ENCODE measurements at places on chromosomes 13 and 19.

DNA sequence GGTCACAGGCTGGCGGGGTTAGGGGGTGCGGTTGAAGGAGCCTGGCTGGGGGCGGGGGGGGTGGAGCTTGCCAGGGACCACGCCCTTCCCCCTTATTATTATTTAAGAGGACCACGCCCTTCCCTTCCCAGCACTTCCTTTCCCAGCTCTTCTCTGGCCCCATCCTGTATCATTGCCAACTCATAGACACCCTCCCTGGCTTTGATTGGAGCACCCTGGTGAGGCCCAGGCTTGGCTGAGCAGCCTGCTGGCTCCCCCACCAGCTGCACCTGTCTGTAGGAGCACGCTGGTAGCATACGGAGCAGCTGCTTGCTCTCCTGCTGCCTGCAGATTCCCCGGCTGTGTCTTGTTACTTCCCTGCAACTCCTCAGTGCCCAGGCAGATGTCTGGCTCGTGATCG lies 62.5 kb upstream of the PDX1 start:
- no peak for DNase-seq

DNA sequence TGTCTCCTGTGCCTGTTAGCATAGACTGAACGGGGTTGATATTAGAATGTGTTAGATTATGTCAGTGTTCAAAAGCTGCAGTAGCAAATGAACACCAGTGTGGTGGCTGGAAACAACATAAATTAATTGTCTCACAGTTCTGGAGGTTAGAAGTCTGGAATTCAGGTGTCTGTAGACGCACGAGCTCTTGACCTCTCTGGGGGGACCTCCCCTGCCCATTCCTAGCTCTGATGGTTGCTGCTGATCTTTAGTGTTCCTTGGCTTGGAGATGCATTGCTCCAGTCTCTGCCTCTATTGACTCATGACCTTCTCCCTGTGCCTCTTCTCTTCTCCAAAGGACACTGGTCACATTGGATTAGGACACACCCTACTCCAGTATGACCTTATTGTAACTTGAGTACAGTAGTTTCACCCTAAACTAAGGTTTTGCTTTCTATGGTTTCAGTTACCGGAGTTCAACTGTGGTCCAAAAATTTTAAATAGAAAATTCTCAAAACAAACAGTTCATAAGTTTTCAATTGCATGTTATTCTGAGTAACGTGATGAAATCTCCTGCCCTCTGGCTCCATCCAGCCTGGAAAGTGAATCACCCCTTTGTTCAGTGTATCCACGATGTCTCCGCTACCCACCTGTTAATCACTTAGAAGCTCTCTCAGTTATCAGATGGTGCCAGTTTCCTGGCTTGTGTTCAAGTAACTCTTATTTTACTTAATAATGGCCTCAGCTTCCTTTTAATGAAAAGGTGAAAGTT lies 273.2 kb downstream of the MYO16 start:
- DNase-seq = no peak

DNA sequence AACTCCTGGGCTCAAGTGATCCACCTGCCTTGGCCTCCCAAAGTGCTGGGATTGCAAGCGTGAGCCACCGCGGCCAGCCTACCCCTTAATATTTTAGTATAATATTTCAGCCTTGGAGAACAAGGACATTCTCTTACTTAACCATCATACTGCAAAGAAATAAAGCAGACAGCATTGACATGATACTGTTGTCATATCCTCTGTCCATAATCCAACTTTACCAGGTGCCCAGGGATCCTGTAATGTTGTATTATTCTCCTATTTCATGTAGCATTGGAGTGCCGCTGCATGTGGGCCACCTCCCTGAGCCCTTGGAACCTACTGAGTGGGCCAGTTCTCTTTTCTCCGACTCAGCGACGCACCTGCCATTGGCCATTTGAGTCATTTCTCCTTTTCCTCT lies 21.4 kb upstream of the EHD2 start:
- DNase-seq = no peak

DNA sequence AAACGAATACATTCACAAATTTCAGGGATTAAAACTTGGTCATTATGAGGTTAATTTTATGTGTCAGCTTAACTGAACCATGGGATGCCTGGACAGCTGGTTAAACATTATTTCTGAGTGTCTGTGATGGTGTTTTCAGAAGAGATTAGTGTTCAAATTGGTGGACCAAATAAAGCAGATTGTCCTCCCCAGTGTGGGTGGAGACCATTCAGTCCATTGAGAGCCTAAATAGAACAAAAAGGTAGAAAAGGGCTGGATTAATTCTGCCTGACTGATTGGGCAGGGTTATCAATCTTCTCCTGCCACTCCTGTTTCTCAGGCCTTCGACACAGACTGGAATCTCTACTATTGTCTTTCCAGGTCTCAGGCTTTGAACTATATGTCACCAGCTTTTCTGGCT lies 203.8 kb upstream of the SLITRK6 start:
- no peak for DNase-seq

DNA sequence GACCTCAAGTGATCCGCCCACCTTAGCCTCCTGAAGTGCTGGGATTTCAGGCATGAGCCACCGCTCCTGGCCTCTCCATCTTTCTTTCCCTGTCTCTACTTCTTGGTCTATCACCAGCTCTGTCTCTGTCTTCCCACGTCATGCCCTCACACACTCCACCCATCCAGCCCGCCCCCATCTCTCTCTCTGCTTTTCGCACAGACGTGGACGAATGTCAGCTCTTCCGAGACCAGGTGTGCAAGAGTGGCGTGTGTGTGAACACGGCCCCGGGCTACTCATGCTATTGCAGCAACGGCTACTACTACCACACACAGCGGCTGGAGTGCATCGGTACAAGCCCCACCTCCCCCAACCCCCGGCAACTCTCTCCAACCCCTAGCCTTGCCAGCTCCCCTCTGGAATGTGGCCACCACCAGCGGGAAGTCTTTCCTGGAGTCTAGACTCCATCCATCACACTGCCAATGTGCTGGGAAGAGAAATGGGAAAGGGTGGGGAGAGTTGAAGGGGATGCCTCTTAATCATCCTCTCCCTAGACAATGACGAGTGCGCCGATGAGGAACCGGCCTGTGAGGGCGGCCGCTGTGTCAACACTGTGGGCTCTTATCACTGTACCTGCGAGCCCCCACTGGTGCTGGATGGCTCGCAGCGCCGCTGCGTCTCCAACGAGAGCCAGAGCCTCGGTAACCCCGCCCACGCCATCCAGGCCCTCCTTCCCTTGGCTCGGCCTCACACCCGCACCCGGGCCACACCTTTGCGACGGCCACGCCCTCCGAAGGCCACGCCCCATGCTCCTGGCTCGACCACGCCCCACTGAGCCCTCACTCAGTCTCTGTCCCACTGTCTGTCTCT lies 22.5 kb downstream of the LTBP4 start:
- DNase-seq = no peak

DNA sequence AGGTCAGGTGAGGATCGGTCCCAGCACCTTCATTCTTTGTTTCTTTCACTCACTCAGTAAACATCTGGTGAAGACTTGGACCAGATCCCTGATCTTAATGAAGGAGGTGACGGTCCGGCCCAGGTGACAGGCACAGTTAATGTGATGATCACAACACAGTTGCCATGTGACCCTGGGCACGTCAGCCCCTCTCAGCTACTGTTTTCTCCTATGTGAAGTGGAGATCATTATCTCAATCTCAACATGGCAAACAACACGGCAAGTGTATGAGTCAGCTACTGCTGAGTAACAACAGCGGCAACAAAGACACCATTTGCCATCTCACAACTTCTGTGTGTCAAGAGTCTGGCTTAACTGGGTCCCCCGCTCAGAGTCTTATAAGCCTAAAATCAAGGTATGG lies 74.6 kb downstream of the GNG7 start:
- DNase-seq = peak; percentile 52

- no peak for DNase-seq
These were observed 102.1 kb downstream of the ITGBL1 start for GRCh38 chr13:101554420-101555125.

- no peak for DNase-seq
These were observed 111.3 kb upstream of the PCDH9 start for GRCh38 chr13:67341406-67341805.

DNA sequence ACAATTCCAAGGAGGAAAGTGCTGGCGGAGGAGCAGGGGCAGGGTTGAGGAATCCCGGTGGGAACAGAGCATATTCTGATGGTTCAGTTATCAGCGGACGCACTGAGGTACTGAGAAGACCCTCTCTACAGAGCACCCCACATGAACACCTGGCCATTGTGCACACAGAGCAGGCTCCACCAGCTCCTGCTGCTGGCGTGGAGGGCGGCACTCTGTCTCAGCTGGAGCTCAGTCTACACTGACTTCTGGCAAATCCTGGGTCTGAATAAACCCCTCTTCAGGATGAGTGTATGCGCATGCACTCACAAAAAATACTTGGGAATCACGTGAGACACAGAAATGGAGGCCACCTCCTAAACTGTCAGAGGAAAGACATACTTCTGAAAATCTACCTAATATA lies 114.4 kb upstream of the IRS2 start:
- no peak for DNase-seq

DNA sequence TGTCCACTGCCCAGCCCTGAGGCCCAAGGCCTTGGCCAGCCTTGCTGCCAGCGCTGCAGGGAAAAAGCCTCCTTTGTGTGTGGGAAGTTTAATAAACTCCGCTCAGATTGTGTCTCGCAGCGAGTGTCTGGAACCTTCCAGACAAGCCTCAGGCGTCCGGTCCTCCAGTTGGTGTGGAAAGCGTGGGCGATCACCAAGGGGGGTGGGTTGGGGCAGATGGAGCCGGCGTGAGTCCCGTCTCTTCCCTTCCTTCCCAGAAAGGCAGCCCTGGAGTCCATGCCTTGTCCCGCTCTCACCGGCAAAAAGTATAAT lies 4.6 kb downstream of the STK11 start:
- no peak for DNase-seq

GRCh38 chr19:15448778-15449619 lies 757 bp downstream of the WIZ start:
- DNase-seq = no peak

- DNase-seq = no peak
These were observed 19.6 kb upstream of the FRY start for GRCh38 chr13:32011971-32012370.

GRCh38 chr13:48804821-48805601 lies 151.3 kb downstream of the CYSLTR2 start:
- no peak for DNase-seq

DNA sequence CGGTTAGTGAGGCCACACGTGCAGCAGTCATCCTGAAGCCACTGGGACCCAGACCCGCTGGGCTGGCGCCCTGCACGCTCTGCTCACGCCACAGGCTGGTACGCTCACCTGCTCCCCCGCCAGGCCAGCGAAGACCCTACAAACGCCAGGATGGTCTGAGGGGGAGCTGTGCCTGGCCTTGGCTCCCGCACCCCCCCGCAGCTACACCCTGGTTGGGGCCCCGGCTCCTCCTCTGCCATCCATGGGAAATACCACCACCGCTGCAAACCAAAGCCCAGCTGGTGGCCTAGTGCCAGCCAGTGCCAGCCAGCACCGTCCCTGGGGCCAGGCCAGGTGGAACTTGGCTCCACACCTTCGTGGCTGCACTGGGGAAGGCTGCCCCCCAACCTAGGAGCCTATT lies 23.3 kb upstream of the CACTIN start:
- DNase-seq = no peak
